ENCODE measurements at places on chromosomes 6 and 20.

DNA sequence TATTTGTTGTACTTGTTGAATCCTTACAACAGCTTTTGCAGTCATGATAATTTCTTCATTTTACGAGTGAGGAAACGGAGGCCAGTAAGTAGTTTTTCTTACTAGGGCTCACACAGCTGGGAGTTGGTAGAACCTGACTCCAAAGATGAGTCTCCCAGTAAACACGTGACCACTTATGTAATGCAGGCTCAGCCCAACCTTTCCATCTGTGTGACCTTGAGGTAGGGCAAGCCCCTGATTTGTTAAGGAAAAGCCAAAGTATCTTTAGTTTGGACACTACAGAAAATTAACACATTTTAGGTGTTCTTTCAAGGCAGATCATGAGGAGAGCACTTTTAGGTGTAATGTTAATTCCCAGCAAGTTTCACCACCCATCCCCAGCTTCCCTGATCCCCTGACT is 111.3 kb downstream of the LRRC1 start:
- no peak for DNase-seq

DNA sequence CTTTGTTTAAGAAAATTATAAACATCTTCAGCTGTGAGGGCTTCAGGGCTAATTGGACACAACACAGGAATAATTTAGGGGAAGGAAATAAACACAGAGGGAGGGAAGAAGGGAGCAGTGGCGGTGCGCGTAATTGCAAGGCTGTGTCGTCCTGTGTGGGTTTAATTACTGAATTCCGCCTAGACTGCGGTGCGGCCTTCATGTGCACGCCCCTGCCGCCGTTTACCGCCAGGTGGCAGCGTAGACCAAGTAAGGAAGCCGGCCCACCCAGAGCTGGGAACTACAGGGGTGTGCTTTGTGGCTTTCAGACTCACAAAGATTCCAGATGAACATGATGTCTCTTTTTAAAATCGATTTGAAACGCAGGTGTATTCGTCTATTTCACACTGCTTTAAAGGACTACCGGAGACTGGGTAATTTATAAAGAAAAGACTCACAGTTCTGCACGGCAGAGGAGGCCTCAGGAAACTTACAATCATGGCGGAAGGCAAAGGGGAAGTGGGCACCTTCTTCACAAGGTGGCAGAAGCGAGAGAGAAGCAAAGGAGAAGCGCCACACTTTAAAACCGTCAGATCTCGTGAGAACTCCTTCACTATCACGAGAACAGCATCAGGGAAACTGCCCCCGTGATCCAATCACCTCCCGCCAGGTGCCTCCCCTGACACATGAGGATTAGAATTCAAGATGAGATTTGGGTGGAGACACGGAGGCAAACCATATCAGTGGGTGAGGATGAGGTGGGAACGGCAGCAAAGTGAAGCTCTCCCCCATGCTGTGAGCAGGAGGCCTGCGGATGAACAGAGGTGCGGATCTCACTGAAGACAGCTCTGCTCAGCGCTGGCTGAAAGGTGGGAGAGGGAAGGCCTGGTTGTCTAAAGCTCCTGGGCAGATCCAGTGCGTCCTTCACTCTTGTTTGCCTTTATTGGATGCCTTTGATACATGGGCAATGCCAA is 222.0 kb upstream of the PDE10A start:
- DNase-seq: peak; percentile 60

DNA sequence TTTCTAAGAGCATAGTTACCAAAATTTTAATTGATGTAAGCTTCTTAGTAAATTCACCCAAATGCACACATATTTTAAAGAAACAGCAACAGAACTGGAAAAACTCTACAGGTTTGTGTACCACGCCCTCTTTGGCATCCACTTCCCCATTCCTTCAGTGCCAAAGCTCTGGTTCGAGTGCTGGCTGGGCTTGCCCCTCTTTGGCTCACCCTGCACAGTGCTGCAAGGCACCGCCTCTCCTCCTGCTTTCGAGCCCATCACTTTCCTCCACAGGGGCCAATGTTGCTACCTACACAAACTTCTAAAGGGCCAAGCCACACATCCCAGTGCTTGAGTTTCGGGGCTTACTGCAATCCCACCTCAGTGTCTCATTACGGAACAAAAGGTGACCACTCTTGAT is 9.6 kb downstream of the LRP11 start:
- no peak for DNase-seq

DNA sequence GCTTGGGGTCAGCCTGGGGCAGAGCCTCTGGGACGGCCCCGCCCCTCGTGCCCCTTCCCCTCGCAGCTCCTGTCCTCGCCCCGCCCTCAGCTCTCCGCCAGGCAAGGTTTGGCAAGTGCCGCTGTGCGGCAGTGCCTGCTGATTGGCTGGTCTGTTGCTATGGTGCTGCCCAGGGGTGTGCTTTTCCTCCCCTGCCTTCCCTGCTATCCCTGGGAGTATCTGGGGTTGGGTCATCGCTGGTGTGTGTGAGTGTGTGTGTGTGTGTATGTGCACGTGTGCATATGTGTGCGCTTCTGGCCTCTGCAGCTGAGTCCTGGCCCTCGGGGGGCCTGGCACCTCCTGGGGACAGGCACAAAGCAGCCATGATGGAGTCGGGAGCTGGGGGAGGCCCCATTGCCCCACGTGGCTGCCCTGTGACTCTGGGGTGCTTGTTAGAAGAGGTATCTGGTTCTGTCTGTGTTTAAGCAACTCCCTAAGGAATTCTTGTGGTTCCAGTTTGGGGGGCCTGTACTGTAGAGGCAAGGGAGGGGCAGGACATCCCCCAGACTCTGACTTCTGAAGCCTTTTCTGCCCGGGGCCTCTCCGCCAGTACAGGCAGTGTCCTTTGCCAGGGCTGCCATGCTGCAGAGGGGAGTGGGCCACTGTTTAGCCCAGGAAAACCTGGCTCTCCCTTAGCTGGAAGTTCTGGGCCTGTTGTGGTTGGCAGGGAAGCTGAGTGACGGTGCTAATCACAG is 6.9 kb downstream of the RTEL1 start:
- DNase-seq: no peak

DNA sequence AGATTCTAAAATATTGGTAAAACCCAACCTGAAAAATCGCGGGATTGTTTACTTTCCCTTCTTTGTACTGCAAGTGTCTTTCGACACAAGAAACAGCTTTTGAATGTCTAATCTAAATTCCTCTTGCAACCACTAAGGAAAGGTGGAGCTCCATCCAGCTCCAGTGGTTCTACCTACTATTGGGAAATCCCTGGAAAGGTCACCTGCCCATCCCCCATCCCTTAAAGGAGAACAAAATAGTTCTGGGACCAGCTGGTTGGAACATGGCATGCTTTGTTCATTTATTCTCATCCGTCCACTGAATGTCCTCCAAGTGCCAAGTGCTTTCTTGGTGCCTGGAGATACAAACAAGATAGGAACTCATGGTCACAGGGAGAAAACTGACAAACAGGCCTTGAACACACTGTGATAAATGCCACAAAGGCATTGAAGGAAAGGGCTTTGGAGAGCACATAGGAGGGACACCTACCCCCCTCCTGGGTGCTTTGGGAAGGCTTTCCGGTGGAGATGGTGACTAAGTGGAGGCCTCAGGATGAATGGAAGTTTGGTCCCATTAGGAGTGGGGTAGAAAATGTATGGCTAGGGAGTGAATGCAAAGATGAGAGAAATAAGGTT is 2.3 kb upstream of the CITED2 start:
- DNase-seq: no peak

GRCh38 chr6:166541366-166541765 is 45.1 kb downstream of the RAMACL start:
- DNase-seq: no peak
